ENCODE measurements at places on chromosomes 2 and 18.
A peak's percentile ranks its signal among the peaks of the same experiment; 100 is the strongest.

DNA sequence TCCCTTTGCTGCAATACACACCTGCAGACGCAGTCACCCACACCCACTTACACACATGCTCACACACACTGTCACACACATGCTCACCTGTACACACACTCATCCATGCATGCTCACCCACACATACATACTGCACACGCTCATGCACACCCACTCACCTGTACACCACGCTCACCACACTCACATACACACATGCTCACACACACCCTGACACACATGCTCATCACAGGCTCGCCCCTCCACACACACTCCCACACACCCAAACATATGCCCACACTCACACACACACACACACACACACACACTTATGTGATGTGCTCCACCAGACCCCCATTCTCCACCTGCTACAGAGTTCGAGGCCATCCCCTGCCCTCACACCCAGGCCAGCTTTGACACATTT lies 22.8 kb upstream of the CREG2 start:
- no peak for DNase-seq

- DNase-seq: no peak
These were observed 13.1 kb upstream of the E2F6 start for GRCh38 chr2:11478899-11479605.

DNA sequence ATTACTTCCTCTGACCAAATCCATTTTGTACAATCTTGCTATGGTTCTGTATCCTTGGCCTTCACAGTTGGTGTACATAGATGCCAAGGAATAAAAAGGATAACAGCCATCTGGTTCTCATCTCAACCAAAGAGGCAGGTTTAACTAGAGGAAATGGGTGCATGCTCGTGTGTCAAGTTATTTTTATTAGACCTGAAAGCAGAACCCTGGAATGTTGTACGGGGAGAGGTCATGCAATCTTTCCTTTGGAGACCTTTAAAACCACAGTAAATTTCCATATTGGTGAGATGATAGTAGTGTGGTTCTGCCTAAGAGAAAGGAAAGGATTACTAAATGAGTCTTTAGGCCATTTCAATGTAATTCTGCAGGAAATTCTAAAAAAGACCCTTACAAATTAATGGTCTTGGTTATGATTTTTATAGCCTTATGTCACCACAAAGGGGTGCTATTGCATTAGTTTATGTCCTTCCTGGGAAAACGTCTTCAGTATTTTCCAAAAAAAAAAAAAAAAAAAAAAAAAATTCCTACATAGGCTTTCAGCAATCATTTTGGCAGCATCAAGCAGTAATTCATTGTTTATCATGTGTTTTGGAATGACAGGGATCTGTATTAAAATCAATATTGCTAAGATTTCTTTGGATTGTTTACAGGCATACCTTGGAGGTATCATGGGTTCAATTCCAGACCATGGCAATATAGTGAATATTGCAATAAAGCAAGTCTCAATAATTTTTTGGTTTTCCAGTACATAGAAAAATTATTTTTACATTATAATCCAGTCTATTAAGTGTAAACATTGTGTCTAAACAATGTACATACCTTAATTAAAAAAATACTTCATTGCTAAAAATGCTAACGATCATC lies 270.8 kb downstream of the NYAP2 start:
- no peak for DNase-seq

GRCh38 chr2:140122001-140122400 lies 1341.8 kb upstream of the NXPH2 start:
- DNase-seq: peak; percentile 20

DNA sequence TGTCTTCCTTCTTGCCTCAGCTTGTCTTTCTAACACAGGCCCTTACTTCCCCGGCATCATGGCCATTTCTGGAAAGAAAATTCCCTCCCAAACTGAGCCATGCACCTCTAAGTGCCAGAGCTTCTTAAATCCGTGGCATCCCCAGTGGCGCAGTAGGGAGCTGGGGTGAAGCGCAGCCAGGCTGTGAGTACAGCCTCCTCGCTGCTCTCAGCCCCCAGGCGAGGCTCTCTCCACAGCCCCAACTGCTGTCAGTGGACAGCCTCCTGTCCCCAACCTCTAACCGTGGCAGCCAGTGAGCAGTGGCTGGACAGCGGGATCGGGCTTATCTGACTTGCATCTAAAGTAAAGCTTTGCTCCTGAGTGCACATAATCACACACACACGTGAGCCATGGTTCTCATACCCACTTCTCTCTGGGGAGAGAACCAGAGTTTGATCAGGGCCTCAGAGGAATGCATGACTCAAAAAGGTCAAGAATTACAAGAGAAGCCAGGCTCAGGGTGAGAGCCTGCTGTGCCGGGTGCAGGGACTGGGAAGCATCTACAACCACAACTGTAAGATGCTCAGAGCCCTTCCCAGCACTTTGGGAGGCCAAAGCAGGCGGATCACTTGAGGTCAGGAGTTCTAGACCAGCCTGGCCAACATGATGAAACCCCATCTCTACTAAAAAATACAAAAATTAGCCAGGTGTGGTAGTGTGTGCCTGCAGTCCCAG lies 50.7 kb downstream of the SFXN5 start:
- peak; percentile 50 for DNase-seq

DNA sequence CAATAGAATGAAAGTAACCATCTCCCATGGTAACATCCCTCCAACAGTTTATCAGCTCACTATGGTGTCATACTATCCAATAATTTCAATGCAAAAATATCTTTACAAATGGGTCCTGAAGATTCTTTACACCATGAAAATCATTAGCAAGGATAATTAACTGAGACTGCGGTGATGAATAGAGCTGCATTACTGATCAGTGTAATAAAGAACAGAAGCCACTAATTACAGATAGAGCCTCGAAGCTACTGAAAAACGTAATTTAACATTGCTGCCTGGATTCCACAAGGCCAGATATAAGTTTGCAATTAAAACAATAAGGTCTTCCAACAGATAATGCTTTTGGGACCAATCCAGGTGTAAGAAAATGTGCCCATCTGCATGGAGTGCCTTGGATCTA lies 1245.8 kb upstream of the SLC39A10 start:
- DNase-seq: no peak

GRCh38 chr2:200461846-200462710 lies 47.8 kb downstream of the KCTD18 start:
- no peak for DNase-seq

DNA sequence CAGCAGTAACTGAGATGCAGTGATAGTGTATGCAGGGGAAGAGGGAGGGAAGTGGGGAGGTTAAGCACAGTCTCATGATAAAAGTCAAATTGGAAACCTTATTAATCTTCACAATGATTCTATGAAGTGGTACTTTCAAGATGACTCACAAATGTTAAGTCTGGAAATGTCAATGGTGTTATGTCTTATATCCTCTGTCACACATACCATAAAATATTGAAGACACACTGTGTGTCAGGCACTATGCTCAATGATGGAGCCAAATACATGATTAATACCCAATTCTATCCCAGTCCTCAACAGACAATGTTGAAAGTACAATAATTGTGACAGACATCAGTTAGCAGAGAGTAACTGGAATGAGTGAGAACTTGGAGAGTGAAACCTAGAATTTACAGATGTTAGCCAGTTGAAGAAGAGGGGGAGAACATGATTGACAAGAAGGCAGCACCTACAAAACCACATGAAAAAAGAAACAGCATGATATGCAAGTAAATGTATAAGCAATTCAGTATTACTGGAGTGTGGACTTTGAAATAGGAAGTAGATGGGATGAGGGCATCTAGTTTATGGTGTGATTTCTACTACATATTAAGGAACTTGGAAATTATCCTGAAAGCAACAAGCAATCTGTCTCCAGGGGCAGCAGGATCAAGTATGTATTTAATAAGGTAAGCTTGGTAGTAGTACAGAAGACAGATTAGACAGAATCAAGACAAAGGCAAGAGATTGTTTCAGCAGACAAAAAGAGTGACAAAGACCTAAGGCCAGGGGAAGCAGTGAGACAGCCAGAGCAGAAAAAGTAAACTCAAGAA lies 107.6 kb downstream of the STRN start:
- no peak for DNase-seq

GRCh38 chr2:233247744-233248143 lies 3.7 kb upstream of the ATG16L1 start:
- DNase-seq: peak; percentile 66

GRCh38 chr2:348361-348916 lies 60.5 kb upstream of the ALKAL2 start:
- no peak for DNase-seq

GRCh38 chr2:68837861-68838341 lies 33.3 kb downstream of the BMP10 start:
- DNase-seq: no peak

DNA sequence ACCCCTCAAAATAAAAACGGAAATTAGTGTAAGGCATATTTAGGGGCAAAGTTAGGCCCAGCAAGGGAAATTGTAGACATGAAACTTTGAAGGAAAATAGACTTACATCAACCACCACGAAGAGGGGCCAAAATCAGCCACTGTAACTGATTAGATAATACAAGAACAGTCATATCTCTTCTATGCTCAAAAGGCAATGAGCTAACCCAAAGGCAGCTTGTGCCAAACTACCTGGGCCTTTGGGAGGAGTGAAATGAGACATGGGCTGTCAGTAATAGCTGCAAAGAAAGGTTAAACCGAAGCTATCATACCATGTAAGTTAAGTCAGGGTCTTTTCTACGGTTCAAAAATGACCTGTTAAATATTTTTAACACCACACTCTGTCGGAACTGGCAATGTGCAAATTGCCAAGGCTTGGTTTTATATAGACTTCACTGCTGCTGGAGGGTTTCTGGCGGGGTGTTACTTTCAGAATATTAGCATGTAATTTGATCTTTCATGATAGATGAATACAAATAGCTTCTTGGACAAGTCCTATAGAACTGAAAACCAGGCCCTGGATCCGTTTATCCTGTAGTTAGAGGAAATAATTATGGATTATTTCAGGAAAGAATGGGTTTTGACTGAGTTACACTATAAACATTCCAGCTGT lies 69.6 kb downstream of the ACVR1 start:
- no peak for DNase-seq

- no peak for DNase-seq
These were observed 48.9 kb downstream of the RAB31 start for GRCh38 chr18:9756933-9757470.

GRCh38 chr2:208297961-208298360 lies 31.9 kb downstream of the PIKFYVE start:
- no peak for DNase-seq

GRCh38 chr2:169961911-169962310 lies 134.7 kb downstream of the UBR3 start:
- no peak for DNase-seq

DNA sequence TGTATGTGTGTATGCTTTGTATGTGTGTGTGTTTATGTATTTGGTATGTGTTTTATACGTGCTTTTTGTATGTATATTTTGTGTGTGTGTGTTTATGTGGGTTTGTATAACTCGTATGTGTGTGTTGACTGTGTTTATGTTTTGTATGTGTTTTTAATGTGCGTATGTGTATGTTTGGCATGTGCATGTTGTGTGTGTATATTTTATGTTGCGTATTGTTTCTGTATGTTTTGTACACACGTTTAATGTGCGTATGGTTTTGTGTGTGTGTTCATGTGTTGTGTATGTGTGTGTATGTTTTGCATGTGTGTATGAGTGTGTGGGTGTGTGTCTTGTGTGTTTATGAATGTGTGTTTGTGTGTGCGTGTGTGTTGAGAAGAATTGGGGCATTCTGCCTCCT lies 55.2 kb upstream of the NCK2 start:
- DNase-seq: no peak

DNA sequence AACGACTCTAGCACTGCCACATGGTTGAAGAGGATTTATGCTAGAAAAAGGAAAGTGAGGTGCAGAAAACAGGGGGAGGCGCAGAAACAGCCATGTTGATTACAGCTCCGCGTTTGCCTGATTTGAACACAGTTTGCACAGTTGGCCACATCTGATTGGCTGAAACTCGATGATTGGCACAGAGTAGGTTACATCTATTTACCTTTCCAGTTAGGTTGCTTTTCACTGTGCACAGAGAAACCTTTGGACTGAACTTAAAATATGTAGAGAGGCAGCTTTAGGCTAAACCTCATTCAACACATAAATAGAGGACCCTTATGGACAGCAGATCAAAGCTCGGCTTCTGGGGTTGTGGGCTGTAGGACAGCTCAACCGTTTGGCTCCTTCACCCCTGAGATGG lies 153.7 kb upstream of the APCDD1 start:
- DNase-seq: no peak

DNA sequence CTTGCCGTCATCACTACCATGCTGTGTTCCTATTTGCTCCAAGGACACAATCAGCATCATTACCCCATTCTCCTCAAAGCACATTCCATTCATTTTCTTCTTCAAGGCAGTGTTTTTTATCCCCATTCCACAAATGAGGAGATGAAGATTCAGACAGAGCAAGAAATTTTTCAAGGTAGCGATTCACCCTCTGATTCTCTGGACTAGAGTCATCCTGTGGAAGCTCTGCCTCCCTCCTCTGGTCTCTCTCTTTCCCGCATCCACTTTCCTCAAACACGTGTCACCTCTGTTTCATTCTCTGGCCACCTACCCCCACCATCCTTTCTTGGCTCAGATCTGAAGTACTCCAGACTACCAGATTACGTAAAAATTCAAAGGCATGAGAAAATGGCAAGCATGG lies 297.9 kb downstream of the SOX11 start:
- no peak for DNase-seq

DNA sequence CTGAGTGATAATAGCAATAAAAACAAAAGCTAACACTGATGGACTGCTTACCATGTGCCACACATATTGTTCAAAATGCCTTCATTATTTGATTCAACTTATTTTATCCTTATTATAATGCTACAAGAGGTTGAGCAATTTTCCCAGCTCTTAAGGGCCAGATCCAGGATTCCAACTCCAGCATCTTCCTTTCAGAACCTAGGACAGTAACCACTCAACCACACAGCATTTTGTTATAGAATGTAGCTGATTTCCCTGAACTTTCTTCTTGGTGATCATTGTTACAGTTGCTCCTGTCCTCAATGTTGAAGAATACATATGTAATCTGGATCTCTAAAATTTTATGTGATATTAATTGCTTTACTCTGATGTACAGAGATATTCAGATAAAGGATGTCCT lies 341.7 kb downstream of the PIK3C3 start:
- no peak for DNase-seq

DNA sequence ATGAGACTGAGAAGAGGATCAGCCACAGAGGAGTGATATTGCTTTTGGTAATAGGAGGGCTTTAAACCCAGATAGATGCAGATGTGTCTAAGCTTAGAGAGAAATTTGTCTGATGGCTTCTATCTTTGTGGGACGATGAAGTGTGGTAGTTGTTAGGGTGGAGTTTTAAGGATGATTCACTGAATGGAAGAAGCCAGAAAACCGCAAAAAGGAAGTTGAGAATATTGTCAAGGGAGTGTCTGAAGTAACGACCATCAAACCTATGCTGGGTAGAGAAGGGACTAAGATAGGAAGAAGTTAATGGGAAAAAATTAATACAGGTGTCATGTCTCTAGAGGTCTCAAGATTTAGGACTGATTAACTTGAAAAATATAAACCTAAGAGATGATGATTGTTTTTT lies 195.6 kb upstream of the MC4R start:
- DNase-seq: no peak

GRCh38 chr2:235911633-235912233 lies 256.5 kb downstream of the GBX2 start:
- no peak for DNase-seq
